Activated naive CD4-positive, alpha-beta T cell treated with anti-CD3 and anti-CD28 coated beads, Interleukin-2, amount 50 U/mL, for 72 hours (primary cell): ENCODE measurements at places on chromosomes 13 and 19. TPM values are rescaled to one million over a fixed set of nuclear protein-coding genes. Genes with fewer than 3 reads are reported as not detected.
A peak's percentile ranks its signal among the peaks of the same experiment; 100 is the strongest.

DNA sequence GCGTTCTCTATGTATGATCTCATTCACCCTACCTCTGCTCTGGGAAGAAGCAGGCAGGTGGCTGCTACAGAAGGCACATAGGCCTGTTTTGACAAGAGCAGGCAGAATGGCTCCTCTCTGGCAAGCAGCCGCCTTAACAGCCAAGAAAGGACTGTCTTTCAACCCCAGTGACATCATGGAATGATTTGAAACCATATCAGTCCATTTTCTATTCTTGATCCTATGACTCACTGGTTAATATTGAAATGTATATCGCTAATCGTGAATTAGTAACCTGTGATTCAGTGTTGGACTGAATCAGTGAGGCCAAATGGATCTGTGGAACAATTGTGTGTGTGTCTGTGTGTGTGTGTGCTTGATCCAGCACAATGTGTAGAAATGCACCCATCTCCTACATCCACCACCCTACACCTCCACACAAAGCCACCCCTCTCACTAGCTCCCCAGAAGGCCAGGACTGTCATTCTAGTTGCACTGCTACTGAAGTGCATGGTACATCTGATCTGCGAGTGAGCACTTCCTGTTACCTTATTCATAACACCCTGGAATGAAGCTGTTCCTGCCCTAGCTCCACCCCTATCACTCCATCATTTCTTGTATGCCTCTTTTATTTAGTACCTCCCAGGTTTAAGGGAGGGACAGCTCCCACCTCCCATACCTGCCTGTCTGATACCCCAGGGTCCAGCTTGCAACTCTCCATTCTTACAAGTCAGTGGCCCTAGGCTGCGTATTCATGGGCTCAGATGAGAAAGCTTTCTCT lies 460.0 kb downstream of the FOXO1 start:
- DNase-seq: peak; percentile 61

DNA sequence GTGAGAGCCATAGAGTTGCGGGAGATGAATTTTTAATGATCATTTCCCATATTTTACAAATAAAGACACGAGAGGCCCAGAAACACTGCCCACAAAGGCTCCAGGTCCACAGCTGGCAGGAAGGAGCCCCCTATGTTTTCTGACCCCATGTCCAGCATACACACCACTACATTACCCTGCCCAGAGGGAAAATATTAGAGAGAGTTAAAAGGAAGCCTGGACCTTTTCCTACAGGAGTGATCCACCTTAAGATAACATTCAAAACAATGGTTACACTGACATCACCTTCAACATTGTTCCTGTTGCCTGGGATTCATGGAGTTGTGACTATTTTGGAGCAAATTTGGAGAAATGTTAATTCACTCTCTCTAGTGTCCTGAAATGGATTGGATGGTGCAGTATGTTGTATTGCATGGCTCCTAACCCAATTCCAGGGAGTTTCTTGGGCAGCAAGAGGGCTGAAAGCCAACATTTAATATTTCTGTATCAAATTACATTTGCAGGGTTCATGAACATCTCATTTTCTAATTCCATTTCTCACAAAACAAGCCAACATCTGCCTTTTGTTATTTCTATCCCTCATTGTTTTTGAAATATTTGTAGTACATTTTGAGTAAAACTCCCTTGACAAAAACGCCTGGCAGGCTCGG lies 172.5 kb downstream of the DLEU7 start:
- DNase-seq: no peak

GRCh38 chr19:3603121-3603811 lies 3.4 kb downstream of the TBXA2R start:
- DNase-seq: no peak

- DNase-seq: no peak
Measured at GRCh38 chr13:45011198-45011597, 21.9 kb downstream of the GPALPP1 start.

DNA sequence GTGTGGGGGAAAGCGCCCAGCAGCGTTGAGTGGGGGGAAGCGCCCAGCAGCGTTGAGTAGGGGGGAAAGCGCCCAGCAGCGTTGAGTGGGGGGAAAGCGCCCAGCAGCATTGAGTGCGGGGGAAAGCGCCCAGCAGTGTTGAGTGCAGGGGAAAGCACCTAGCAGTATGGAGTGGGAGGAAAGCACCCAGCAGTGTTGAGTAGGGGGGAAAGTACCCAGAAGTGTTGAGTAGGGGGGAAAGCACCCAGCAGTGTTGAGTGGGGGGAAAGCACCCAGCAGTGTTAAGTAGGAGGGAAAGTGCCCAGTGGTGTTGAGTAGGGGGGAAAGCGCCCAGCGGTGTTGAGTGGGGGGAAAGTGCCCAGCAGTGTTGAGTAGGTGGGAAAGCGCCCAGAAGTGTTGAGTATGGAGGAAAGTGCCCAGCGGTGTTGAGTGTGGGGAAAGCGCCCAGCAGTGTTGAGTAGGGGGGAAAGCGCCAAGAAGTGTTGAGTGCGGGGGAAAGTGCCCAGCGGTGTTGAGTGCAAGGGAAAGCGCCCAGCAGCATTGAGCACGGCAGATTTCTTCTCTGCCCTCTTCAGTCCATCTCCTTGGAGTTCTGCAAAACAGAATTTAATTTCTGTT lies 138.4 kb downstream of the ATP11A start:
- no peak for DNase-seq

DNA sequence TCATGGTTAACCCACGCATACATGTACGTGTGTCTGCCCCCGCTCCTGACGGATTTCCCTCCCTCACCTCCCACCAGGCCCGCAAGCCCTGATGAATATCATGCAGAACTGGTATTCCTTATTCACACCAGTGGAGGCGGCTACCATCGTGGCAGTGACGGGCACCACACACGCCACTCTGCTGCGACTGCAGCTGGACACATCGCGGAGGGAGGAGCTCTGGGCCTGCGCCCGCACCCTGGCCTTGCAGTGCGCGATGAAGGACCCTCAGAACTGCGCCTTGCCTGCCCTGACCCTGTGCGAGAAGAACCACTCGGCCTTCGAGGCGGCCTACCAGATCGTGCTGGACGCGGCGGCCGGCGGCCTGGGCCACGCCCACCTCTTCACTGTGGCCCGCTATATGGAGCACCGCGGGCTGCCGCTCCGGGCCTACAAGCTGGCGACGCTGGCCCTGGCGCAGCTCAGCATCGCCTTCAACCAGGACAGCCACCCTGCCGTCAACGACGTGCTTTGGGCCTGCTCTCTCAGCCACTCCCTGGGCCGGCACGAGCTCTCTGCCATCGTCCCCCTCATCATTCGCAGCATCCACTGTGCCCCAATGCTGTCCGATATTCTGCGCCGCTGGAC lies 35.0 kb downstream of the ZSWIM4 start:
- DNase-seq: no peak

GRCh38 chr19:30277941-30278881 lies 94.0 kb upstream of the ZNF536 start:
- DNase-seq: no peak

- no peak for DNase-seq
Measured at GRCh38 chr19:7655581-7655980, 13.3 kb upstream of the RETN start.

GRCh38 chr13:95480131-95480545 lies 72.4 kb upstream of the CLDN10 start:
- DNase-seq: peak; percentile 10

- DNase-seq: no peak
Measured at GRCh38 chr13:23654111-23655110, 84.2 kb downstream of the TNFRSF19 start.

DNA sequence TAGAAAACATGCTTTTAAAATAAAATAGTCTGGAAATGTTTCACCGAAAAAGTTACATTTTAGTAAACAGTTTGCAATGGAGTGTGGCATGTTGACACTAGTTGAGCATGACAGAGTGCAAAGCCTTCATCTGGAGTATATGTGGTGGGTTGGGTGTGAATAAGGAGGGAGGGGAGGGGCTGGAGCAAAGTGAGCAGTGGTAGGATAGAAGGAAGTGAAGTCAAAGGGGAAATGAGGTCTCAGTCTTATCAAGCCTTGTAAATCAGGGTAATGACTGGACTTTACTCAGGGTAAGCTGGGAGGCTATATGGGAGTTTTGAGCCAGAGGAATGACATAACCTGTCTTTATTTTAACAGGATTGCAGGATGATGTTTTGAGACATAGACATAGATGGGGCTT lies 222.8 kb downstream of the PCDH20 start:
- DNase-seq: no peak

- DNase-seq: no peak
Measured at GRCh38 chr13:95660981-95661581, 15.9 kb upstream of the DNAJC3 start.

The ATP7B gene
- total RNA-seq: 0.96 TPM

The LHB gene
- not detected for total RNA-seq

The FUT1 gene
- total RNA-seq: 0.41 TPM

The MISP gene
- not detected for total RNA-seq

The DMKN gene
- total RNA-seq: 3.6 TPM

The CPT1C gene
- total RNA-seq: 4.3 TPM

The CGB1 gene
- total RNA-seq: not detected

The ZIC2 gene
- 0.10 TPM for total RNA-seq

The SIGLEC11 gene
- total RNA-seq: not detected

The ZNF443 gene
- 11.6 TPM for total RNA-seq

The ACP7 gene
- total RNA-seq: not detected
